ENCODE measurements at places on chromosomes 7 and 10.
A peak's percentile ranks its signal among the peaks of the same experiment; 100 is the strongest.

DNA sequence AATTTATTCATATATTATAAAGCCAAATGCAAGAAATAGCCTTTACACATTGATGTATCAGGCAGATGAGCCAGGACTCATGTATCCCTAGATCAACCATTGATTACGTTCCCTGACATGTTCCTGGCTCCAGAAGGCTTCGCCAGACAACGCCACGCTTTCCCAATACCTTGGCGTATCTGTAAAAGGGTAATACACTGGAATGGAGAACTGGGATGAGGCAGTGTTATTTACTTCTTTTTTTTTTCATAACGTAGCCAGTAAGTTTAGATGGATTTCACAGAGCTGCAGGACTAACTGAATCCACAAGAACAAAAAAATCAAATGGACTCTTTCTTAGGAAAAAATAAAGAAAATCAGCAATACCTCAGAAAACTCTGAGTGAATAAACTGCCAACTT, 588.1 kb upstream of the SEMA3D start:
- no peak for DNase-seq

DNA sequence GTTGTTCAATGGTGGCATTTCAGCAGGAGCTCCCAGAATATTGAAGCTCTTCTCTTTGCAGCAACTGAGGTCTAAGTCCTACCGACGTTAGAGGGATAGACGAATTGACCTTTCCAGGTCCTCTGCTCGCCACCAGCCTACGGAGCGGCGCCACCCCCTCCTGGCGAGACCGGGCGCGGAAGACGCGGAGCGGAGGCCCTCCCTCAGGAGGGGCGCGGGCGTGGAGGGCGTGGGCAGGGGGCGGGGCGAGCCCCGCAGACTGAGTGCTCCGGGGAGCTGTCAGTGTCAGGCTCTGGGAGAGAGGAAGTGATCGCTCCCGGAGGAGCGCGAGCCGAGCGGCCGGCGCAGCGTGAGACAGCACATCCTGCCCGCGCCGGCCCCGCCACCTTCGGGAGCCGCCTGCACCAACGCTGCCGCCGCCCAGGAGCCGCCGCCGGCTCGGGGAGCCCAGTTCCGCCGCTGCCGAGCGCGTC, at the start of gene DYNC1I1:
Gene DYNC1I1 (plus strand): TSS at position 257 of the 473 bp plus-strand sequence. CDS start 32,176 bp downstream, outside the sequence.
- peak; percentile 5 for DNase-seq

GRCh38 chr10:14603534-14604102, 171.1 kb downstream of the FAM107B start:
- peak; percentile 48 for DNase-seq

- no peak for DNase-seq
These were observed 292.9 kb downstream of the BAMBI start for GRCh38 chr10:28970231-28970630.

DNA sequence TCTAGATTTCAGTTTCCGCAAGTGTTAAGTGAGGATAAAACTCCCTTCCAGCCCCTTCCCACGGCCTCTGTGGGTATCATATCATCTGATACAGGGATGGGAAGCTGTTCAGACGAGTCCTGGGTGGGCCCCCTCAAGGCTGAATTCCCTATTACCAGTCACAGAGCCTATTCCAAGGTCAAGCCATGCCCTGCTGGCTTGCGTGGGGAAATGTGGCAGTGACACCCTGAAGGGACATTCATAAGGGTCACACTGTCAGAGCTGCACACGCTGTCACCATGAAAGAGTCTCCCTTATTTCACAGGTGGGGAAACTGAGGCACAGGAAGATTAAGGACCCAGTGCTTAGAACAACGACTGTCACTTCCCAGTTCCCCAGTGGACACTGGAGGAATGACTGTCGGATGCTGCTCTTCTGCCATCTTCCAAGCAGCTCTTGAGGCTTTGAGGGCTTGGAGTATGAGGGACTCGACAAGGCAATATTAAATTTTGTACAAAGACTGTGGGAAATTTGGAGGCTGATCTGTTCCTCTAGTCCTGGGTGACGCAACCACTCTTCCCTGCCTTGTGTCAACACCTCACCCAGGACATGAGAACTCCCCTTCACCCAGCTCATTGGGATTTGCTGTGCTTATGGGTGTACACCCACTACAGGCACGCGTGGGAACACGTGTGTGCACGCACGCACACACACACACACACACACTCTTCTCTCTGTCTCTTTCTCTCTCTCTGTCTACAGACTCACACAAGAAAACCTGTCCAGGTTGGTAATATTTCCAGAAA, 386.0 kb downstream of the RPS24 start:
- DNase-seq = no peak

- no peak for DNase-seq
These were observed 96.8 kb downstream of the TCERG1L start for GRCh38 chr10:131214521-131215244.

- DNase-seq = no peak
These were observed 2.8 kb upstream of the LRMDA start for GRCh38 chr10:75428434-75429158.

DNA sequence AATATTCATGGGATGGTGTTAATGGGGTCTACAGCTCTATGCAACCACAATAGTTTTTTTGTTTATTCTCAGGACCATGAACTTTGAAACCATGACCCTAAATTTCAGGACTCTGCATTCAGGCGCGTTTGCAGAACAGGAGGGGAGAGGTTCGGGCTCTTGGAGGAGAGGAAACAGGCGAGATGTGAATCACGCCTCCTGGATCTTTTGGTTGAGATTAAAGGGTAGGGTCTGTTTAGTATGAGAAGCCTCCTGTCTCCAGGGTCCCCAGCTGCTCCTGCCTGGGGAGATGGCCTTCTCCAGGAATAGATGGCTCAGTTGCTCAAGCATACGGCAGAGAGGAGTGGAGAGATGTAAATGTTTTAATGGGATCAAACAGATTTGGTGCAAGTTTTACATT, 18.2 kb downstream of the TLL2 start:
- no peak for DNase-seq

DNA sequence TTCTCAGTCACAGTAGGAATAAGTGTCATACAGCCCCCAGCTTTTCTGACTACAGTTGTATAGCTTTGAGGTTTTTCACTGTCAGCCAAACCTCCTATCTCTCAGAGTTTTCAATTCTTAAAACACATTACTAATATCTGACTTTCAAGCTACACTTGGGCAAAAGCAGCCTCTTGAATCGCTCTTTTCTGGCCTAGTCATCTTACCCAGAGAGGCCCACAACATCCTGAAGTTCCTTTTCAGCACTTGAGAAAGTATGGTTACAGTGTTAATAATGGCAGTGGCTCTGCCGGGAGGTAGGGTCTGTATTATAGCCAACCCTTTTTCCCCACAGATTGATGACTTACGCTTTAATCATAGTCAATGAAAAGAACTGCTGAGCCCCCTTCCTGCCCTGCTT, 181.0 kb downstream of the LRRC4 start:
- no peak for DNase-seq

- DNase-seq = no peak
These were observed 33.7 kb downstream of the DDC start for GRCh38 chr7:50531401-50531911.

DNA sequence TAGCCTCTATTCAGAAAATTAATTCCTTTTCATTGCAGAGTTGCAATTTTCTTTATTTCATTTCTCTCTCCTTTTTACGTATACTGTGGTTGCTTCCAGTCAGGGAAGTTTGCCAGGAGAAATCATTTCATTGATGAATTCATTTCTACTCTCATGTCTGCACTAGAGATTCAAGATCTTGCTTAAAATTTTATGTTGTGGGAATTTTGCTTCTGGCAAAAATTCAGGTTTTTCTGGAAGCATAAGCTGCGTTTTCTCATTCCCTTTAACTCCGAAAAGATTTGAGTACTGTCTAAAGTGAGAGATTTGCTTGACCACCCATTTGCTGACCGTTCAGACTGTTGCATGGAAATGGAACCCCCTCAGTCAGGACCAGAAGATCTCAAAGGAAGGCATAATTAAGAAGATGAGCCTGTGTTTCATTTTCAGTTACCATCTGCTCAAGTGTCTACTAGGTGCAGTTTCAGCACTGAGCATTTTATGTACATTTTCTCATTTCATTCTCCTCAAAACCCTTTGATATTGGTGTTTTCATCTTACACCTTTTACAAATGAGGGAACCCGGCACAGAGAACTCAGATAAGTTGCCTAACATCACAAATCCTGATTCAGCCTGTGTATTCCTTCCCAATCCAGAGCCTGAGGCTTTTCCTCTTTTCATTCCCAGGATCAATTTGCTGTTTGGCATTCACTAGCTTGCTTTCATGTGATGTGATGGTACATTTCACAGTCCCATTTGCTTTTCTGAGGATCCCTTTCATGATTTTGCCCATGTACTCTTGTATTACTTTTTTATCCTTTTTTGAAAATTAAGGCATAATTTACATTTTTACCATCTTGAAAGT, 3.9 kb downstream of the PTPRZ1 start:
- no peak for DNase-seq

DNA sequence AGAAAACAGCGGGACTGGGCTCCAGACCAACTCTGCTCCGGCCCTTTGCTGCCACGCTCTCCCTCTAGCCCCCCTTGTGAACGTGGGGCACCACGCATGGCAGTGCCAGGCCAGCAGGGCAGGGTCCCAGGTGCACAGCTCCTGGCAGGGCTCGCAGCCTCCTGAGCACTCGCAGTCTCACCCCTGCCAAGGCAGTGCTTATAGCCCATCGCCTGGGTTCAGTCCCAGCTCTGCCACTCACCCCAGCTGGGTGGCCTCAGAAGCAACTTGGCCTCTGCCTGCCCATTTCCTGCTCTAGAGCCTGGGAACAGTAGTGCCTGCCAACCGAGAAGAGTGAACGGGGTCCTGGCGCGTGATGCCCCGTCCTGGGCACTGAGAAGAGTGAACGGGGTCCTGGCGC, 36.3 kb downstream of the CFAP46 start:
- no peak for DNase-seq

DNA sequence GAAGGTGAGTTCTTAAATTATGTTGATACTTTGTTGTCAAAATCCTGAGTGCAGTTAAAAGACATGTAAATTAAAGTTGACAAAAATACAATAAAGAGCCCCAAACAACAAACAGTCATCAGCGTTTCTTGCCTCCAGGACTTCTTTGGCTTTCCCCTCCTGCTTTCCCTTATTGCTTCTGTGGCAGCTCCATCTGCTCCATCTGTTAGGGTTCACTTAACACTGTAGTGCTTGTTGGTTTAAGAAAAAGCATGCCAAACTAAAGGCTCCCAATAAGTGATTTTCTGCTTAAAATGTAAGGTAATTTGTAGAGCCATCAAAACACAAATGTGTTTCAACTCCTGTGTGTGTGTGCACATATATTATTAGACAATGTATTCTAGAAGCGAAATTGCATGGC, 254.3 kb upstream of the GNAI1 start:
- no peak for DNase-seq

DNA sequence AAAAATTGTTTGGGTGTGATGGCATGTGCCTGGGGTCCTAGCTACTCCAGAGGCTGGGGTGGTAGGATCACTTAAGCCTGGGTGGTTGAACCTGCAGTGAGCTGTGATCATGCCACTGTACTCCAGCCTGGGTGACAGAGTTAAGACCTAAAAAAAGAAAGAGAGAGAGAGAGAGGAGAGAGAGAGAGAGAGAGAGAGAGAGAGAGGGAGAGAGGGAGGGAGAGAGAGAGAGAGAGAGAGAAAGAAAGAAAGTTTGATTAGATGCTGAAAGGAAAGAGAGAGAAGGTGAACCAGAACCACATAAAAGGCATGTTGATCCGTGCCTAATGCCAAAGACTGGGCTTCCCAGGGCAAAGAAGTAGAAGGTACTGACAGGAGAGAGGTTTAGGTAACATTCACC, 11.1 kb downstream of the ABCB1 start:
- DNase-seq = peak; percentile 5
